ENCODE measurements at places on chromosomes 6 and 20. TPM values are rescaled to one million over a fixed set of nuclear protein-coding genes. Genes with fewer than 3 reads are reported as not detected.

RCAN2 gene
- total RNA-seq, result 87.3 TPM

PSORS1C2 gene
- total RNA-seq, result not detected

CALHM4 gene
- total RNA-seq, result not detected

RAB23 gene
- total RNA-seq, result 55.9 TPM

BPIFA1 gene
- not detected for total RNA-seq

DLK2 gene
- total RNA-seq, result not detected

Measured in aorta (tissue), 5 donors.